ENCODE measurements at places on chromosomes 13 and 19.

DNA sequence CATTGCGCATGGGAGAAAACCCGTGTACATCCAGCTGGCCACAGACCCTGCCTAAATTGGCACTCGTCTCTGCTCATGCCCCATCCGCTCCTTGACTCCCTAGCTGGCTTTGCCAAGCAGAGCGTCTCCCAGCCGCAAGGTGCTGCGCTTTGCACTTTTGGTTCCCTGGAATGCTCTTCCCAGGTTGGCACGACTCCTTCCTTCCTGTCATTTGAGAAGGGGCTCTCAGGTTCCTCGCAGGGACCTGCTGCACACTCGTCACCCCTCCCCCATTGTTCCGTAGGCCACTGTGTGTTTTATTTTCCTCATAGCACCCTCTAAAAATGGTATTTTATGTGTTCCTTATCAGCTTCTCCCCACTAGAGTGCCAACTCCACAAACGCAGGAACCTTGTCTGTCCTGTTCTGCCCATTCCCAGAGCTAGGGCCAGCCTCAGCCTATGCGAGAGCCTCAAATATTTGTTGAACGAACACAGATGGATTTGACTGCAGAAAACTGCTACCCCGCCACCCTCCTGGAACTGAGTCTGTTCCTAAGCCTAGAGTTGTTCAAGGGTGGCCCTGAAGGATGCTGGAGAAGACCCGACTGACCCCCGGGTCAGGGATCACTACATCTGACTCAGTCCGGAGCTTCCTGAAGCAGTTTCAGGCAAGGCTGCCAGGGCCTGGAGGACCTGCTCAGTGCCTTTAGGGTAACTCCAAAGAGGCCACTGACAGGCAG lies 8.4 kb upstream of the CEBPA start:
- no peak for DNase-seq

GRCh38 chr19:5694956-5695648 lies 5.0 kb downstream of the RPL36 start:
- no peak for DNase-seq

- DNase-seq: no peak
Measured at GRCh38 chr19:18645035-18645511, 8.2 kb downstream of the KLHL26 start.

GRCh38 chr13:113267642-113268405 lies 29.2 kb upstream of the LAMP1 start:
- no peak for DNase-seq

DNA sequence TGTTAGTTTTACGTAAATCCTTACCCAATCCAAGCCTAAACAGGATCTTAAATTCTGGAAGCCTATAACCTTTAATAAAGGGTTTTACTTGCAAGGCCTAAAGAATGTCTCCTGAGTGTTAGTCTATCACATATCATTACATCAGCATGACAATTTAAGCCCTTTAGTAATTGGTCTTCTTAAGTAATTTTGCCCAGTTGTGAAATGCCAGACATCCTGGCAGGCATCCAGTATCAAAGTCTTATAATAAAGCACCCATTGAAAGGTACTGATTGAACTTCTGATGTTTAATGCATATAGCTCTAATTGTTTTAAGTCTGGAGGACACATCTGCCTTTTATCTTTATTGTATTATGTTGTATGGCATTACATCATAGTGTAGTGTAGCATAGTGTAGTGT lies 1078.9 kb downstream of the SLITRK1 start:
- DNase-seq: no peak

- no peak for DNase-seq
Measured at GRCh38 chr13:80094526-80094925, 246.4 kb downstream of the SPRY2 start.

DNA sequence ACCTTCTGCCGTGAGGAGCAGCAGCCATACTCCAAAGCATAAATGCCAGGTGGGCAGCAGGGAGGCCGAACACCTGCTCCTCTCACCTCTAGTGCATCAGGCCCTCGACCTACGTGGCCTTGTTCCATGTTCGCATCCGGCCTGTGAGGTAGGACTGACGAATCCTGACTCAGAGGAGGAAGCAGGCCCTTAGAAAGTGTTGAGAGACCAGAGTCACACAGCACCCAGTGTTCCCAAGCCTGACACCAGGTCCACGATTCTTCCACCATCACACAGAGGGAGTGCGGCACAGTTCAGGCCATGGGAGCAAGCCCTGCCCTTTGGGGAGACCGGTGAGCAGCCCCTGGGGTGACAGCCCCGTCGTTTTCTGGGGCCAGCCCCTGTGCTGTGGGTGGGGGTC lies 14.7 kb downstream of the ATP12A start:
- no peak for DNase-seq

DNA sequence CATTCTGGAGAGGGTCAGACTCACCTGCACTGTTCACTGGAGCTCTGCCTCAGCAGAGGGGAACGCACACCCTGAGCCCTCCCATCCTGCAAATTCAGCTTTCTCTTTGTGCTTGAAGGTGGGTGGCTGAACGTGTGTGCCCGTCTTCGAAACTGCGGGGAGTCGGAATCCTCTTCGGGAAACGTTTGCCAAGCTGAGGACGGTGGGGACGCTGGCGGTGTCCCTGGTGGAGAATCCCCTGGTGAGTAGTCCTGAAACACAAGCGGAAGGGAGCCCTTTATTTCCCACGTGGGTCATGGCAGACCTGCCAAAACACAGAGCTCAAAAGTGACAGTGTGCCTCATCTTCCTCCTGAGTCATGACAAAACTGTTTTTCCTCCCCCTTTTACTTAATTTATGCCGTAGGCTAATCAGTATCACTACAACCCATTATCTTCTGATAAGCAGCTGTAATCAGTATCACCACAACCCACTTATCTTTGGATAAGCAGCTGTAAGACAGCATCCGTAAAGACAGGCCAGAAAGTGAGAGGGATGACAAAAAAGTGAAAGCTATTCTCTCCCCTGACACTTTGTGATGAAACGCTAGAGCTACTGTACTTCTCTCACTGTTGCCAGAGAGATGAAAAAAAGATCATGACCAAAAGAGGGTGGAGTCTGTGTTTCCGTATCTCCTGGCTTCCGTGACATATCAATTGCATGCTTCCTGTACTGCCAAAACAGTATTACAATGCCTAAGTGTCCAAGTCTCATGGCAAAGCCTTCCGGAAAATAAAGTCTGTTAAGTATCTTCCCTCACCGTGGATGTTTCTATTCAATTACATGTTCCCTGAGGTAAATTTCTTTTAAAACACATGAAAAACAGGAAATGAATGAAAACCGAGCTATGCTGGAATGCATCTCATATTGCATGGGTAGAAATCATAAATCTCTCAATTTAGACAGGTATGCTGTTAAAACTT lies 155.5 kb downstream of the TBC1D4 start:
- peak; percentile 63 for DNase-seq

GRCh38 chr13:31476753-31477152 lies 262.6 kb upstream of the RXFP2 start:
- peak; percentile 24 for DNase-seq

DNA sequence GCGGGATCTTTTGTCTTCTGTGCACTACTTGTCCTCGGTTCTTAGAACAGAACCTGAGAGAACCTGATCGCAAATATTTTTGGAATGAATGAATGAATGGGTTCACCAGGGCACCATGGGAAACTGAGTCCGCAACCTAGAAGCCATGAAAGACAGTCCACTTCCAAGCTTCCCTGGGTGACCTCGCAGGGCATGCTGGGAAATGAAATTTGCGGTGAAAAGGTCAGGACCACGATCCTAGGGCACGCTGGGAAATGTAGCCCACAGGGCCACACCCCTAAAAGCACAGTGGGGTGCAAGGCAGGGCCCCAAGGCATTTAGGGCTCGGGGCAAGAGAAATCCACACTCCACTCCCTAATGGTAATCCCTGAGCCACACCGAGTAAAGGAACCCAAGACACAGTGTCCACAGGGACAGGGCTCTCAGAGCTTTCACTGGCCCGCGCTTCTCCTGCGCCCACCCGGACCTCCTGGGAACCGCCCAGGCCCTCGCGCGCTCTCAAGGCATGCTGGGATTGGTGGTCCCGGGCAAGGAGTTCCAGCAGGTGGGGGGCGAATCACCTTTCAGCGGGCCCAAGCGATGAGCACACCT lies 1.1 kb upstream of the PPP1R12C start:
- peak; percentile 25 for DNase-seq

- DNase-seq: no peak
Measured at GRCh38 chr19:6161271-6161850, 25.9 kb downstream of the ACSBG2 start.

- DNase-seq: peak; percentile 7
Measured at GRCh38 chr19:9565900-9566705, 18.2 kb downstream of the ZNF121 start.

GRCh38 chr19:54439174-54439851 lies 9.7 kb upstream of the LENG8 start:
- DNase-seq: peak; percentile 23

GRCh38 chr13:22883956-22884355 lies 296.8 kb upstream of the SGCG start:
- no peak for DNase-seq

DNA sequence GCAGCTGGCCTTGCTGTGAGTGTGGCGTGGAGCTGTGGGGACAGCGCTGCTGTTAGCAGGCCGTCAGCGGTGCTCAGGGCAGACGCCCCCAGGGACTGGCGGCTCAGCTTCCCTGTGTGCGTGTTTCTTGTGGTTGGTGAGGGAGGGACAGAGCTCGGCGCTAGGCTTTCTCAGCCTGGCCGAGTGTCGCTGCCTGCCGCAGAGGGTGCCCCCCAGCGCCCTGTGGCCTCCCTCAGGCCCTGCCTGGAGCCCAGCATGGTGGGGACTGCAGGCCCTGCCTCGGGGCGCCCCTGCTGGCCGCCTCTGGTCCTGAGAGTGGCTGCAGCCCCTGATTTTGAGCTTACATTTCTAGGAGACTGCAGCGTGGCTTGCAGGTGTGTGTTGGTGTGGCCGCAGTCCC lies 35.5 kb downstream of the DOT1L start:
- DNase-seq: no peak

DNA sequence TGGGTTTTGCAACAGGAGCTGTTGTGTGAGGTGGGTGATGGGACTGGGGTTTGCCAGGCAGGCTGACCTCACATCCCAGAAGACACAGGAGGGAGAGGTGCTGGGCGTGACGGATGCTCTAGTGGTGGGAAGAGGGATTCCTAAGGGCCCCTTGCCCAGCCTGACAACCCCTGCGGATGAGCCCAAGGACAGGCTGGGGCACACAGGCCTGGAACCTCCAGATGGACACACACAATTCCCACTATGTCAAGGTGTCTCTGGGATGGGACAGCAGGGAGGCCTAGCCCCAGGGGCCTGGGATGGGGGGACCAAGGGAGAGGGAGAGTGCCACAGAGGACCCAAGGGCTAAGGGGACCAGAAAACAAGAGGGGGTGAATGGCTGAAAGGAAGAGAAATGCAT lies 191.5 kb downstream of the ZNF536 start:
- DNase-seq: no peak

- peak; percentile 38 for DNase-seq
Measured at GRCh38 chr19:6047741-6048251, 62.5 kb downstream of the RFX2 start.

DNA sequence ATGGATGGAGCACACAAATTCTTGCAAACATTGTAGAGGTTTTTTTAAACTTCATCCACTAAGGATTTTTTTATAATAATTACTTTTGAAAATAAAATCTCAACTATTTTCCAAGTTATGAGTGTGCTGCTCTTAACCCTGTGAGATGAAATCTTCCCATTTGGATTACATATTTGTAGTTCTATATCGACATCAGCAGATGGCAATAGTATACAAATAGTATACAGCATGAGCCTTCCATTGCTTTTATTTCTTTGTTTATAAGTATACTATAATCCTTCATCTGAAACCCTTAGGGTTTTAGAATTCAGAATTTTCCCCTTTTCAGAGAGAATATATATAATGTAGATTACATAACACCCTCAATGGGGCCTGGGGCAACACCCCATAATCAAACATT lies 70.5 kb downstream of the GJA3 start:
- DNase-seq: no peak

DNA sequence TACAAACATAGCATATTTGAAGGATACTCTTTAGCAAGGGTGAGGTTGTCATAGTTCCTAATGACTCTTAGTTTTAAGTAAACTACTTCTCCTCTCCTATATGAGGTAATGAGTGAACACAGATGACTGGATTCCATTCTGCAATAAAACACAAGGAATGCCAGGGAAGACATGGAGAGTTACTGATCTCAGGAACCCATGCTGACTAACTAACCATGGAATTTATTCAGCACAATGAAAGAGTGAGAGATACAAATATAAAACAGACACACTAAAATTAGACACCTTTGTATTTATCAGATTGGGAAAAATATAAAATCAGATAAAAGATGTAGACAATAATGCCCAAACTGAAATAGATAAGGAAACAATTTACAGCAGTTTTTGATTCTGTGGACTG lies 1525.9 kb upstream of the SLC10A2 start:
- peak; percentile 88 for DNase-seq

DNA sequence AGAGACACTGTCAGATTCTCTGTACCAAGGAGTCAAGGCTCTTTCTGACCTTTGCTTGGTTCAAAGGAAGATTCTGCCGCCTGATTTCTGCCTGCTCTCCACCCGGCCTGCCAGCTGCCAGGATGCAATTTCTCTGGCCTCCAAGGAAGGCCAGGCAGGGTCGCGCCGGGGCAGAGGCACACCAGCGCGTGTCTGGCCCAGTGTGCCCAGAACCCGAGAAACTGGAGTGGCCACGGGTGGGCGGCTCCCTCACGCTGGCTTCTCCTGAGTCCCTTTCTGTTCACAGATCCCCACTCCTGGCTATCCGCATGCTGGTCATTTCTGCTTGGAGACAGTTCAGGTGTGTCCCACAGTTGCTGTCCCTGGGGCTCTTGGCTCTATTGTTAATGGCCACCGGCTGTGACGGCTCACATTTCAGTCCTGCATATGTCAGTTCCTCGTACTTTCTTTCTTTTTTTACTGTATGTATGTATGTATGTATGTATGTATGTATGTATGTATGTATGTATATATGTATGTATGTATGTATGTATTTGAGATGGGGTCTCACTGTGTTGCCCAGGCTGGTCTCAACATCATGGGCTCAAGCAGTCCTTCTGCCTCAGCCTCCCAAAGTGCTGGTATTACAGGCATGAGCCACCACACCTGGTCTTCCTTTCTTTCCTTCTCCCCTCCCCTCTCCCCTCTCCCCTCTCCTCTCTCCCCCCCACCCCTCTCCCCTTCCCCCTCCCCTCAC lies 16.9 kb downstream of the TMPRSS9 start:
- DNase-seq: no peak

- peak; percentile 29 for DNase-seq
Measured at GRCh38 chr13:112968910-112969691, at the start of gene MCF2L. Gene MCF2L (plus strand): TSS chr13:112969214. CDS start chr13:112969380, 166 bp downstream.

DNA sequence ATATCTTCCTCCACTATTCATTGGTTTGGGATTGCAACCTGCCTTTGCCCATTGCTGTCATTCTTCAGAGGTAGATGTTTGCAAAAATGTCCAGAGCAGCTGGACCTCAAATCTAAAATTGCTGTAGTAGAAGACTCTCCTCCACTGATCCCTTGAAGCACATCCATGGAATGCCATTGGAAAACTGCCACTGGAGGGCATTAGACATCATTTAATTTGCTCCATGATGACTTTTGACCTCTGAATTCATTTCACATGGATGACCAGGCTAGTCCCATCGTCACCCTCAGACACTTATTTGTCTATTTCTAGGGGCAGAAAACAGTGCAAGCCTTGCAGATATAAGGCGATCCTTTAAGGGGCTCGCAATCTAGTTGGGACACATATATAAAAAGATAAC lies 33.9 kb upstream of the FLT1 start:
- DNase-seq: no peak

- DNase-seq: peak; percentile 49
Measured at GRCh38 chr13:67967031-67967430, 736.9 kb upstream of the PCDH9 start.

GRCh38 chr13:77833331-77833863 lies 85.2 kb downstream of the EDNRB start:
- DNase-seq: peak; percentile 70
